NCI-H2171 (cell line): ENCODE measurements at places on chromosomes 16 and 17.

DNA sequence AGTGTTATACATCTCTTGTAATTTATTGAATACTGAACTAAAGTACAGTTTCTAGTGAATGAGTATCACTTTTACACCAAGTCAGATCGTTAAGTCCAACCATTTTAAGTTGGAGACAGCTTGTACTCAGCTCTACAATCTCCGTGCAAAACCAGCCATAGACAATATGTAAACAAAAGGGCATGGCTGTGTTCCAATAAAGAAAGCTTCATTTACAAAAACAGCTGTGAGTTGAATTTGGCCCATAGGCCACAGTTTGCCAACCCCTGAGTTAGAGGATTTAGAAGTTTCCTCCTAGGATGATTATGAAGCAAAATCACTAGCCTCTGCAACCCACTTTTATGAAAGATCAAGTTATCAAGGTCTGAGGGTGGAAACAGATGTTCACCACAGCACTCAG is 105.7 kb upstream of the RCVRN start:
- DNase-seq, result no peak

DNA sequence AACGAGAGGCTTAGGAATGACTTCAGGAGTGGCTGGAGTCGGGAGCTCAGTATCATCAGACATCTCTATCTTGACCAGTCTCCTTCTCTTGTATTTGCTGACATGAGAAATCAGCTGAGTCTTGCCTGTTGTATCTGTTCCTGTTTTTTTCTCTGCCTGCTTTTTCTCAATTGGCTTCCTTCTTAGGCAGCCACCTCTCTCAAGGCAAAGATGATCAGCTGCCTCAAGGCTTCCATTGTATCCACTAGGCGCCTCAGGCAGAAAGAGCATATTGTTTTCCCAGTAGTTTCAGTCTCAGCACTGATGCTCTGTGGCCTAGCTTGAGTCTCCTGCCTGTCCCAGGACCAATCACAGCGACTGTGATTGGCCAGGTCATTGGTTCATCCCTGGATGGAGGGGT is 306.2 kb downstream of the CPPED1 start:
- no peak for DNase-seq

DNA sequence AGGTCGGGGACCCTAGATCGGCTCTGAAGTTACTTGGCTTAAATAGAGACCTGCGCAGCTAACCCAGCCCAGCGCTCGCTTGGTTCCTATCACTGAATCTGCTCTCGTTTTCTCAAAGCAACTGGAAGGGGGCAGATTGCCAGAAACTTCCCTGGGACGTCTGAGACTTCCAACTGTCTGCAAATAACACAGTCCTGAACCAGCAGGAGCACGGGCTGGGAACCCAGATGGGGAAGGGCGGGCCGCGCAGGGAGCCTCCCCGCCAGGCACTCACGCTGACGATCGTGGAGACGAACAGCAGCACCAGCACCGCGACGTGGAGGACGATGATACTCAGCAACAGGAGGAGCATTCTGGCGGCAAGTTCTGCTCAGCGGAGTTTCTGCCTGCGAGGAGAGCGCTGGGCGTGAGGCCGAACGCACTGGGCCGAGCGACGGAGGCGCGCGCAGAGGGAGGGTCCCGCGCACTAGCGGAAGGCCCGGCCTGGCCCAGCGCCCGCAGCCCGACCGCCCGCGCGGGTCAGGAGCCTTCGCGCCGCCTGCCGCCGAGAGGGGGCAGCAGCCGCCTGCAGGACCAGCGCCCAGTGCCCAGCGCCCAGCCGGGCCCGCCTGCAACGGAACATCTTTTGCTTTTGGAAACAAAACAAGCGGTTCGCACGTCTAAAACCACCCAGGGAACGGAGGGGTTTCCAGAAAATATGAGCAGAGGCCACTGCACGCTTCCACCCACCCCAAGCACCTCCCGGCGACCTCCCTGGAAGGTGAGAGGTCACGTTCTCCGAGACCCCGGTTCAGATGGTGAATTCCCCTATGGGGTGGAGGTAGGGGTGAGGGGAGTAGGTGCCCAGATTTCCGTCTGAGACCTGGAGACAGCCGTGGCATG is 4.5 kb downstream of the PMP22 start:
- DNase-seq, result no peak

DNA sequence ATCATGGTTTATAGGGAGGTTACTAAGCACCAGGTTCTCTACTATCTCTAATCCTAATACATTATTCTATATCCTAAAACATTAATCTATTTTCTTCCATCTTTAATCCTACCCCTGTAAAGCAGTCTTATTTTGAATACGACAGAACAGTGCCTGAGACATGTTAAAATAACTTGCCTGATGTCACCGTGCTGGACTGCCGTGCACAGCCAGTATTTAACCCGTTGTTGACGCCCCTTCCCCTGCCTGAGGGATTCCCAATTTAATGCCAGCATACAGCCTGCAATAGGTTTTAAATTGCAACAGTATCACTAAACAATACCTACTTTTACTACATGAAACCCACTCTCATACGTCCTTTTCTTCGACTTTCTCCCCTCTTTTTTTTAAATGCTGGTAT is 133.3 kb downstream of the PARN start:
- DNase-seq, result no peak

DNA sequence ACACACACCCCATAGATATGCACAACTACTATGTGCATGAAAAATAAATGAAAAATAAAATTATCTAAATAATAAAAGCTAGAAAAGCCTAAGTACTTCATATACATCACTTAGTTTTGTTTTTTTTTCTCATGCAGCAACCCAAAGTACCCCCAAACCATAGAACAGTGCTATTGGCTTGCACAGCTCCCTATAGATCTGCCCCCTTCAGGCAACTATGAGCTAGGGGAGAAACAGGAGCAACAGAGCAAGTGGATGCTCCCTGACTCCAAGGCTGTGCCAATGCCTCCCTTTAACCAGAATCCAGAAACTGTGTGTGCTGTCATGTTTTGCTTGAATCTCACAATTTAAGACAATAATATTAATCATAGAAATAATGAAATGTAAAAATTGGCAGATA is 605.5 kb downstream of the TOX3 start:
- no peak for DNase-seq

DNA sequence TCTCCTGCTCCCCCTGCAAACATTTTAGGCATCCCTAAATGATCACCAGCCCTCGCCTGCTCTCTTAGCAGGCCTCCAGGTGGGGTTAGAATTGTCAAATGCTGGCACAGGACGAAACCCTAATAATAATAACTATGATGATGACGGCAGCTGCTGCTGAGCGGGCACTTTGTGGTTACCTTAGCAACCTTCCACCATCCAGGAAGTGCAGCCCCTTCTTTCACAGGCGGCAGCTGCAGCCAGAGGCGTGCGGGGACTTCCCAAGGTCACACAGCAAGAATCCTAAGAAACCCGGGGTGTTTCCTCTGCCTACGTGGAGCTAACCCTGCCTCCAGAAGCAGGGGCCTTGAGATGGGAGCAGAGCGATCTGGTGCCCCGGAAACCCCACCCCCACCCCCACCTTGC is 22.4 kb upstream of the EIF1 start:
- peak; percentile 60 for DNase-seq

GRCh38 chr16:5789033-5789432 is 691.4 kb upstream of the EEF2KMT start:
- DNase-seq, result no peak
